ENCODE measurements at places on chromosomes 11 and 22. TPM values are rescaled to one million over a fixed set of nuclear protein-coding genes. Genes with fewer than 3 reads are reported as not detected.

Gene ALDH3B2
- not detected for total RNA-seq

DNA sequence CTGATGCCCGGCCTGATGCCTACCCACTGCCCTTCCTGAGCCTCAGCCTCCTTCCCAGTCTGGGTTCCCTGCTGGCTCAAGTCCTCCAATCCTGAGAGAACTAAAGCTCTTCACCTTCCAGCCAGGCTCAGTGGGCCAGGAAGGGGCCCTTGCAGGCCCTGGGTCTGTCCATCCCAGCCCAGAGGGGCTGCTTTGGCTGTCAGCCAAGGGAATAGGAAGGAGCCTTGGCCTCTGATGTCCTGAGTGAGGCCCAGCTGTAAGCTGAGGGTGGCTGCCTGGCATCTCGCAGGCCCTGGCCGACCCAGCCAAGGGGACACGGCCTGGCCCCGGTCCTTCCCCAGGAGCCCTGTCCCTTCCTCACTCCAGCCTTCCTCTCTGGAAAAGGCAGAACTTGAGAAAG is 83.4 kb downstream of the DHCR7 start:
- no peak for ATAC-seq

DNA sequence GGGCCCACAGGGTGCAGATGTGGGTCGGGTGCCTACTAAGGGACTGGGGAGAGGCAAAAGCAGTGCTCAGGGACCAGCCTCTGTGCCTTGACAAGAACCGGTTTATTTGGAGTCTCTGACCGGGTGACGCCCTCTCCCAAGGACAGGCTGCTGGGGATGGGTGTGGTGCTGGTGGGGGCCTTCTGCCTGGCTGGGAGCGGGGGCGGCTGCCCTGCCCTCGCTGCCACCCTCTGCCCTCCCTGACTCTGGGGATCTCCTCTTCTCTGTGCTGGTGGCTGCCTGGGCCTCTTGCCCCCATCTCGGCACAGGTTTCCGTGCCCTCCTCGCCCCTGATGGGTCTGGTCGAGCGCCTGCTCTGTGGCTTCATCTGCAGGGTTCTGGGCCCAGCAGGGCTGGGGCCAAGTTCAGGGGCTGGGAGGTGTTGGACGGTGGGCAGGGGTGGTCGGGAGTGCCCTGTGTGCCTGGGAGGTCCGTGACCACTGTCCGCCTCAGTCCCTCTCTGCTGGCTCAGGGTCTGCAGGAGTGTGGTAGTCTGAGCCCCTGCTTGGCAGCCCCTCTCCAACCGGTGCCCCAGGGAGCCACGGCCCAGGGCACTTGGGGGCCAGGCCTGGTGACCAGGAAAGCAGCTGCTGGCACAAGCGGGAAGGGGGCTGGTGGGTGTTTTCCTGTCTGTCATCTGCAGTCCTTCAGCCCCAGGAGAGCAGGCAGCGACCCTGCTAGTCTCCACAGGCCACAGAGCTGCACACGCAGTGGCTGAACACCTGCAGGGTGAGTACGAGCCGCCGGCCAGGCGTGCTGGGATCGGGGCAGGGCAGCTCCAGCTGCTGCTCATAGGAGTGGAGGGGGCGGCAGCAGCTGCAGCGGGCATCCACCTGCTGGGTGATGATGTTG is 23.5 kb downstream of the MUC6 start:
- ATAC-seq = no peak

DNA sequence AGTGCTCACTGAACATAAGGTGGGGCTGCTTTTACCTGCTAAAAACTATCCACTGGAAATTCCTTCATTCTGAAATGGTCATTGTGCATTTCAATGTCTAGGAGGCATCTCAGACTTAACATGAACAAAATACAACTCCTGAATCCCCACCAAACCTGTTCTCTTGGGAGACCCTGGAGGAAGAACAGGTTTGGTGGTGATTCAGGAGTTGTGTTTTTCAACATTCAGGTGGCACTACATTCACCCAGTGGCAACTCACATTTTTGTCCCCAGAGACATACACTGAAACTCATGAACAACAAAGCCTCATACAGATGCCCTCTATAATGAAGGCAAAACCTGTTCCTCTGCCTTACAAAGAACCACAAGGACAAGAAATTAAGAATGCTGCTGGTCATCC is 64.3 kb upstream of the CYP2D6 start:
- ATAC-seq = no peak

Gene DEUP1
- not detected for total RNA-seq

DNA sequence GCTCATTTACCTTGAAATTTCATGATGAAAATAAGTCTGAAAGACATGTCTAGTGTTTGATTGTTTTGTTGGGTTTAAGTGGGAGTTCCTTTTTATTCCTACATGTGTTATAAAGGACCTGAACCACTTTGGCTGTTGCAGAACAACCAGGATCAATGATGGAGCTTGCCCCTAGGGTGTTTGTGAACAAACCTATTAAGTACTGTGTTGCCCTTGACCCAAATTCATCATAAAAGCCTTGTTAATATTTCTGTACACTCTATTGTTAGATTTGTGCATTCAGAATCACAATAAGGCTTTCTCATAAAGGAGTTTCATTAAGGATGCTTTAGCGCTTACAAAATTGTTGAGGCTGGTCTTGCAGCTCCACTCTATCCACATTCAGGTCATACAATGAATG is 452.6 kb downstream of the NELL1 start:
- no peak for ATAC-seq

Gene APOBEC3G
- 68.3 TPM for total RNA-seq

GRCh38 chr11:73537969-73538368 is 59.9 kb downstream of the FAM168A start:
- ATAC-seq = no peak

DNA sequence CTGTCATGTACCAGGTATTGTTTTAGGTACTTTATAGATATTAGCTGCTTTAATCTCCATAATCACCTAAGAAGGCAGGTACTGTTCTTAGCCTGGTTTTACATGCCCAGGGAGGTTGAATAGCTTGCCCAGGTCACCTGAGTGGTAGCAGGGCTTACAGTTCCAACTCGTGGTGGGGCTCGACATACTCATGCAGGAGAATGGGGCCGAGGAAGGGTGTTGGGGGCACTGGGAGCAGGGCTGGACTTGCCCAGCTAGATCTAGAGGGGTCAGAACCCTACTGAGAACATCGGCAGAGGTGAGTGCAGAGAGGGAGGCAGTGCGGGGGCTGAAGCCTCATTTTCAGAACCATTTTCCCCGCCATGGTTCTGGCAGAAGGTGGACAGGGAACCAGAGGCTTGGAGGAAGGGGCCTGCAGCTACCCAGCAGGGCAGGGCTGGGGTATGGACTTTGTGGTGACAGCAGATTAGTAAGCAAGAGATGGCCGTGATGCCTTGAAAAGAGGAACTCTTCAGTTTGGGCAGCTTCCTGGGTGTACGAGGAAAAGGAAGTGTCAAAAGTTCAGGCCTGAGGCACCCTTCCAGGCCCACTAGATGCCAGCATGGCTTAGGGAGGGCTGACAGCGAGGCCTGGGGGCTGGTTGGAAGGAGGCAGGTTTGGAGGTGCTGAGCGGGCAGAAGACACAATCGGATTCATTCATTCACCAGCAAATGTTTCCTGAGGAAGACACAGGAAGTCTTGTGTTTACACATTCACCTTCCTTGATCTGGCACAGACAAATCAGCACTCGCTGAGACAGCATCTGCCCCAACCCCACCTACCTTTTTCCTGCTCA is 54.7 kb upstream of the LYVE1 start:
- peak; percentile 46 for ATAC-seq

DNA sequence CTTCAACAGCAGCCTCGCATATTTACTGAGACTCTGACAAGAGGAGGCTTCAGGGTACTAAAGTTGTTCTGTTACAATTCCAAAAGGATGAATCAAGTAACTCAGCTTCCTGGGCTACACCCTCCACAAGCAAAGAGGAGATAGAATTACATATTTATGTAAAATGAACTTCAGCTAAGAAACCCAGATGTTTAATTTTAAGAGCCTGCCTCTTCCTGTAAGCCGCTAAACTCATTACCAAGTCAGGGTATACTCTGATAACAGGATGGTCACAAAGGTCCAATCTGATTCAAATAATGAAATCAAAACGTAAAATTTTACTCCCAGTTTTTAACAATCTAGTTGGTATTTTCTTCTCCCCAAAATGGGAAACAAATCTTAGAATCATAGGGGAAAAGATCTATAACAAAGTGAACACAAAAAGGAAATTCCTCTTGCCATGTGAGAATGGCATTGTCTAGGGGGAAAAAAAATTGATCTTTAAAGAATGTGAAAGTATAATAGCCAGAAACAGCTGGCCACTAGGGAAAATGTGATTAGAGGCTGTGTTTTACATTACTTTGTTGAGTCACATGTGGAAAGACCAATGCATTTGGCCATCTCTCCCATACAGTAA is 30.9 kb downstream of the CHEK2 start:
- no peak for ATAC-seq

Gene SYCE3
- 2.3 TPM for total RNA-seq

GRCh38 chr11:31450841-31451240 is 58.6 kb downstream of the IMMP1L start:
- no peak for ATAC-seq

DNA sequence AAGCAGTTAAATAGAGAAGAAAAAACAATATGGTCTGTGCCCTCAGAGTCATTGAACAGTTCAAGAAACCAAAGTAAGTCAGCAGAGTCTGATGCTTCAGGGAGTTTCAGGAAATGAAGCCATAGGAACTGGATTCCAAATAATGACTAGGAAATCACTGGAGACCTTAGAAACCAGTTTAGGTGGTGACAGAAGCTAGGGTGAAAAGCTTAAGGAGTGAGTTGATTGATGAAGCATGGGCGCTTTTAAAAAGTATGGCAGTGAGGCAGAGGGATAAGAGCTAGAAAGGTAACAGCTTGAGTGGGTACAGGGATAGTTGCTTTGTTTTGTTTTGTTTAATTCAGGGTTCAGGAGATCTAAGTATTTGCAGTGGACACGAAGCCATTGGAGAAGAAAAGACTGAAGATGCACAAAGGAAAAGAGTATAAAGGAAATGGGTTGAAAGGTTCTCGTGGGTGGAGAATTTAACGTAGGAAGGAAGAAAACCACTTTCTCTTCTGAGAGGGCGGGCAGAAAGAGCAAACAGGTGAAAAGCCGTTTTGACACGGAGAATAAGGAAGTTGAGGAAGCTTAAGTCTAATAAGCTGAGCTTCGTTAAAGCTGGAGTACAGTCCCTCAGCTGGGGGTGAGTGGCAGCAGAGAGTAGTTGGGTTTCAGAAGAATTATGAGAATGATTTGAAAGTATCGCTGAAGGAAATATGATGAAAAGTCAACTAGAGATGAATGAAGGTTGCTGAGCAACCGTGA is 14.8 kb downstream of the SGSM3 start:
- peak; percentile 88 for ATAC-seq

- no peak for ATAC-seq
These were observed 38.5 kb upstream of the NAV2 start for GRCh38 chr11:19673924-19674729.

- no peak for ATAC-seq
These were observed 12.6 kb downstream of the JAML start for GRCh38 chr11:118212131-118212725.

Gene ANO9
- total RNA-seq = 119 TPM

DNA sequence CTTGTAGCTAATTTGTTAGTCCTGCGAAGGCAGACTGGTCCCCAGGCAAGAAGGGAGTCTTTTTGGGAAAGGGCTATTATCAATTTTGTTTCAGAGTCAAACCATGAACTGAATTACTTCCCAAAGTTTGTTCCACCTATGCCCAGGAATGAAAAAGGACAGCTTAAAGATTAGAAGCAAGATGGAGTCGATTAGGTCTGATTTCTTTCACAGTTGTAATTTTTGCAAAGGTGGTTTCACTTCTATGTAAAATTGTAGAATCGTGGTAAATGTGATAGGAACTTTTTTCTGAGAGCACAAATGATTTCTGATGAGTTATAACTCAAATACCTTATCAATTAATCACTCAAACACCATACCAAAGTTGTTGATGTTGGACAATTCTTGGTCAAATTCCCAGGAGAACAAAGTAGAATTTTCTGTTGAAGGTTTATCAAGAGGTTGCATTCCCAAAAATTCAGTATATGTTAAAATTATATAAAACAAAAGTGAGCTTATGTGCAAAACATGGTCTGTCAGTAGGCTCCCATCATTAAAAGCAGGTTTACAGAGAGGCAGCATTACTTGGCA is 2.9 kb upstream of the CTSC start:
- no peak for ATAC-seq

Gene SULT4A1
- total RNA-seq = not detected

DNA sequence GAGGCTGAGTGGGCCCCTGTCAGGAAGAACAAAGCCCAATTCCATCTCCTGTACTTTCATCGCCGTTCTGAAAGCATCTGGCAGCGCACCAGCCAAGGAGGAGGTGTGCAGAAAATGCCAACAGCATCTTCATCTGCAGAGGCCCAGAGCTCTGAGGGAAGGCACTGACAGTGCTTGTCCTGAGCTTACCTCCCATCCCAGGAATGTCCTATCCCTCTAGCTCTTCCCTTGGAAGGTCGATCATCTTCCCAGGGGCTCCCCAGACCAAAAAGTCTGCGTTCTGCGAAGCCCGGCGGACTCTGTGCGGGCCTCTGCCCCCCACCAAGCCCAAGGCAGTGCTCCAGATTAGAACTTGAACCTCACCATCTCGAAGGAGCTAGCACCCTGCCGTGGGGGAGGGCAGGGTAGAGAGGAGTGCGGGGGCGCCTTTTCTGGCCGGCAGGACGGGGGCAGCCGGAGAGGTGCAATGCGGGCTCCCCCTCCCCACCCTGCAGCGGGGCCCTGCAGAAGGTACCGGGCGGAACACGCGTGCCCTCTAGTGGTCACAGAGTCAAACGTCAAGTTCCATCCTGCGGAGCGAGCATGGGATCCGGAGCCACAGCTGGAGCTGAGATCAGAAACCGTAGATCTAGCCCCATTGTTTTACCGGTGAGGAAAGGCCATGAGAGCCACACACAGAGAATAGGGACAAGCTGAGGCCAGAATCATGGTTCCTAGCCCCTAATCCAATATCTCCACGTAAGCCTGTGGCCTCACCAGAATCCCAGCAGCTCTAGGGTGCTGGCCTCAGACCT is 5.0 kb downstream of the SCN2B start:
- peak; percentile 95 for ATAC-seq

GRCh38 chr22:44661070-44661469 is 40.9 kb upstream of the PRR5 start:
- ATAC-seq = no peak

DNA sequence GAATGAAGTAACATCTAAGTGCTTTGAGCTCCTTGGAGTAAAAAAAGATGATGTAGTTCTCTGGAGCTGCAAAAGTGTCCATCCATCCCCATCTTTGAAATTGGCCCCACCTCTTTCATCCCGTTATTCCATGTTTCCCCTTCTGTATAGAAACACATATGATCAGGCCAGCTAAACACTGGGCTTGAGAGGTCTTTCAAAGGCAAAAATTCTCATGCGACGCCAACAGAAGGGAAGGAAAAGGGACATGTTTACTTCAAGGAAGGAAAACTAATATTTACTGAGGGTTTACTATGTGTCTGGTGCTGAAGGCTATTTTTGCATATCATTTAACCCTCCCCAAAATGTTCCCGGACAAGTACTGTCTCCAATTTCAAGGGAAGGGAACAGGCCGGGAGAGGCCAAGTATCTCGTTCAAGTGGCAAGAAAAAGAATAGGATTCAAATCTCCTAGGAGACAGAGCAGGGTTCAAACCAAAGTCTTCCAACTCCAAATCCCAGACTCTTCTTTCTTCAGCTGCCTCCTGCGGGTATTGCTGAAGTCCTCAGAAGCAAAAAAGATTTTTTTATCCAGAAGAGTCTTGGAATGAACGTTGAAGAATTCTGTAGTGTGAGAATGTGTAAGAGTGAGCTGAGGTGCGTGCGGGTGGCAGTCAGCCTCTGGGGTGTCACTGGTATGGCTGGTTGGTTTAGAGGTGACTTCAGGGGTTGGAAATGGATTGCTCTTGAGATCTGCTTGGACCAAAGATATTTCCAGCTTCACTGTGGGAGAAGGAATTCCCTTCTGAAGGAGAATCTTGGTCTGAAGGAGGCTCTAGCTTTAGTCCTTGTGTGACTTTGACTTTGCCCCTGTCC is 10.1 kb downstream of the TECTA start:
- ATAC-seq = no peak

Gene CCT8L2
- total RNA-seq = not detected

Gene DAGLA
- total RNA-seq = 0.11 TPM

Gene PDE2A
- total RNA-seq = 1.7 TPM

Measured in activated T-helper 17 cell treated with anti-CD3 and anti-CD28 coated beads, Interleukin-2, amount 50 U/mL, for 72 hours (primary cell).